Glomerular endothelial cell (primary cell): ENCODE measurements at places on chromosomes 1 and 21. TPM values are rescaled to one million over a fixed set of nuclear protein-coding genes. Genes with fewer than 3 reads are reported as not detected.

DNA sequence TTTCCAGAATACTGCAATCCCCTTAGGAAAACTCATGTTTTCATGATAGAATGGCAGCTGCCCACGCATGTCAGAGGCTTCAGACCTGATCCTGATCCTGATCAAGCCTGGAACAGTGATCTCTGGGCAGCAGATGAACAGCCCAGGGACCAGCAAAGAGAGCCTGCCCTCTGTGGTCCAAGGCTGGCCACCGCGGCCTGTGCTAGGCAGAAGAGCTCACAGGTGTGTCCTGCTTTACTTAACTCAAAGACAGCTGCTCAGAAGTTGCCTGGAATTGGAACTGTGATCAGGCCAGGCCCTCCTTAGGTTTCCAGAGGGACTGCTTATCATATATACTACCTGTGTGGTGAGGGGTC, 21.2 kb upstream of the BCAR3 start:
- no peak for DNase-seq

DNA sequence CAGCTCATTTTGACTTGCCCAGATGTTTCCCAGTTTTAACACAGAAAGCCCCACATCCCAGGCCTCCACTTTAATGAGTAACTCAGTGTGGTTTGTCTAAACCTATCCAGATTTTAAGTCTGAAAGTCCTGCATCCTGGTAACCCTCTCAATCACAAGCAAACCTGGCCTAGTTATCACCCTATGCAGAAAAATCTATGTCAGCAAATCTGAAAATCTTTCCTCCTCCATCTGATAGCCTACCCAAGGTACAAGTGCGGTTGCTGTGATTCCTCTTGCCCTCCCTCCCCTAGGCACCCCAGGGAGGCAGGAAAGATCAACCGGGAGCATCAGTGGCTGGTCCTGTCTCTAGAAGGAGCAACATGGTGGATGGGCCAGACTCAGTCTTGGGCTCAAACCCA, 163.7 kb downstream of the IGSF21 start:
- DNase-seq: no peak

GRCh38 chr1:162772571-162773154, 17.8 kb upstream of the HSD17B7 start:
- no peak for DNase-seq

GJA9 gene
- total RNA-seq: not detected in 2 replicates

- no peak for DNase-seq
Measured at GRCh38 chr21:44529011-44529421, 11.0 kb downstream of the KRTAP10-1 start.

PEF1 gene
- 83.4 and 97.8 TPM in 2 replicates for total RNA-seq

GRCh38 chr1:166470014-166470413, 303.2 kb upstream of the FAM78B start:
- no peak for DNase-seq

KIF26B gene
- total RNA-seq: 2.9 and 4.0 TPM in 2 replicates

TMEM61 gene
- total RNA-seq: not detected in 2 replicates

EPHA10 gene
- total RNA-seq: 0.47 TPM in 1 of 2 replicates, not detected in the other

DNA sequence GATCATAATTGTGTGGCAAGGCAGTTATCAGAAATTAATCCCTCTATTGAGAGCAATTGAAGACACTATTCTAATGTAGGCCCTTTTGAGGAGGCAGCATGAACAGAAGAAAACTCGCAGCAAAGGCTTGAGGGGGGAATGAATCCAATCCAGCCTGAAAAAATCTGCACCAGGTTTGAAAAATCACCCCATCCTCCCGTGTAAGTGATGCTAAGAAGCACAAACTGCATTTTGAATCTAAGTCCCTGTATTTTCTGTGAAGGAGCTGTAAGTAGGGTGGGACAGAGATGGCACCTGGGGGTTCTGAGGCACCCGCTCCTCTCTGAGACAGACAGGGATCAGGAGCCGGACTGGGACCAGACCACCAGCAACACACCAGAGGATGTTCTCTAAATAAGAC, at the start of gene CRB1:
Gene CRB1, plus strand, starts transcription at position 241 of the 400 bp plus-strand sequence. CDS start 161 bp downstream, outside the sequence.
- no peak for DNase-seq

ACTL8 gene
- total RNA-seq: not detected in 2 replicates

GRCh38 chr1:3992103-3992556, 92.1 kb upstream of the C1orf174 start:
- DNase-seq: no peak

SMCP gene
- total RNA-seq: not detected in 2 replicates

TFF3 gene
- 5.4 and 10.8 TPM in 2 replicates for total RNA-seq

GRCh38 chr1:62452951-62453350, 16.1 kb downstream of the USP1 start:
- DNase-seq: no peak

- no peak for DNase-seq
Measured at GRCh38 chr1:212928323-212929291, 21.7 kb upstream of the VASH2 start.

DNA sequence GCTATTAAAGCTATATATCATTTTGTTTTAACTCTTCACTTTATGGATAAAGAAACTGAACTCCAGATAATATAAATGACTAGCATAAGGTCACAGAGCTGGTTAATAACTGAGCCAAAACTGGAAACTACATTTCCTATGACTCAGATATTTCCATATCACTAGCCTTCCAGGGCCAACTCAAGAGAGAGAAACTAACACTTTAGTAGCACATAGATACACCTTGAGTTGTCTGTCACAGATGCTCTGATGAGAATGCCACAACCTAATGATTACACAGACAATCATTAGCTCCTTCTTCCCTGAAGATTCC, 40.7 kb downstream of the NME7 start:
- peak; percentile 39 for DNase-seq

SPRR2E gene
- not detected in 2 replicates for total RNA-seq

CHI3L2 gene
- not detected in 2 replicates for total RNA-seq

AADACL3 gene
- total RNA-seq: not detected in 2 replicates

GRCh38 chr1:234656944-234657654, 47.1 kb upstream of the IRF2BP2 start:
- peak; percentile 77 for DNase-seq

SPATA17 gene
- 0.58 TPM in 1 of 2 replicates, not detected in the other for total RNA-seq

ZNF683 gene
- total RNA-seq: not detected in 2 replicates

ERICH3 gene
- not detected in 2 replicates for total RNA-seq

- DNase-seq: no peak
Measured at GRCh38 chr1:105337420-105337819, 1587.7 kb downstream of the AMY1C start.

DNA sequence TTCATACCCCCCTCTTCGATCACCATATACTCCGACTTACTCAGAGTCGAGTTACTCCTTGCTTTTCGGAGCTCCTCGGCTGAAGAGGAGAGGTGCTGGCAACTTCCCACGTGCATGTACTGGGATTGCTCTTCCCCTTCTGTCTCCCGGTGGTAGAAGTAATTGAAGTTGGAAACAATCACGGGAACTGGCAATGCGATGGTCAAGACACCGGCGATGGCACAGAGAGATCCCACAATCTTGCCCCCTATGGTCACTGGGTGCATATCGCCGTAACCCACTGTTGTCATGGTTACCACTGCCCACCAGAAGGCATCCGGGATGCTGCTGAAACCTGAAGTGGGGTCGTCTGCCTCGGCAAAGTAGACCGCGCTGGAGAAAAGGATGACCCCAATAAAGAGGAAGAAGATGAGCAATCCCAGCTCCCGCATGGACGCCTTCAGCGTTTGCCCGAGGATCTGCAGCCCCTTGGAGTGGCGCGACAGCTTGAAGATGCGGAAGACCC, 1.5 kb downstream of the KCNA3 start:
- DNase-seq: no peak

DNA sequence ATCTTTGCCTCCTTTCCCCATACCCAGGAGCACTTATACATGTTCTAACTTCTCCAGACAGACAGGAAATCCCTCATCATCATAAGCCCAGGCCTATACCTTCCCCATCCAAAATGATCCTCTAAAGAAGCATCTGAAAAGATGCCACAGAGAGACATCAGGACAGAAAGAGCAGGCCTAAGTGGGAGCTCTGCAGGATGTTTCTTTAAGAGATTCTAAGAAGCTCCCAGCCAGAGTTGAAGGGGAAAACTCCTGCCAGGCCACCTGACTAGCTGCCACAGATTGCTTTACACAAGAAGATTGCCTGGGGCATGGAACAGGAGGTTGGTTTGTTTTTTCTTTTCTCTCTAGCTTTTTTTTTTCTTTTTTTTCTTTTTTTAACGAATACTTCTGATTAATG, 275.8 kb downstream of the VAV3 start:
- DNase-seq: no peak

- DNase-seq: no peak
Measured at GRCh38 chr1:54347955-54348699, 58.1 kb downstream of the SSBP3 start.

DNA sequence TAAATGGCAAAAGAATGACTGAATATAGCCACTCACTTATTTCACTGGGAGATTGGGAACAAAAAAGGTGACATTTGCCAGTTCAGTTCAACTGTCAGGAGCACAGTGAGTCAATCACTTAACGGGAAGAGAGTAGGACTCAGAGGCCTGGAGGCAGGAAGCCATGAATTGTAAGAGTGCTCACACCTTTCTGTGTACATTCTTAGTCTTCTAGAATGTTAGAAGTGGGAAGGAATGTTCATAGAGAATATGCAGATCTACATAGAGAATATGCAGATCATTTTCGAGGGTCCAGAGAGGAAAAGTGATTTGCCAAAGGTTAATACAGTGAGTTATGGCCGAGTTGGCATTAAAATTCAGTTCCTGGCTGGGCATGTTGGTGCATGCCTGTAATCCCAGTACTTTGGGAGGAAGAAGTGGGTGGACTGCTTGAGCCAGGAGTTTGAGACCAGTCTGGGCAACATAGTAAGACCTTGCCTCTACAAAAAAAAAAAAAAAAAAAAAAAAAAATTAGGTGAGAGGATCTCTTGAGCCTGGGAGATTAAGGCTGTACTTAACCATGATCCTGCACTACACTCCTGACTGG, 8.3 kb downstream of the IL20 start:
- no peak for DNase-seq

ZMYM1 gene
- 13.8 and 17.9 TPM in 2 replicates for total RNA-seq

GRCh38 chr1:194809665-194810064, 1623.3 kb upstream of the B3GALT2 start:
- no peak for DNase-seq

DNA sequence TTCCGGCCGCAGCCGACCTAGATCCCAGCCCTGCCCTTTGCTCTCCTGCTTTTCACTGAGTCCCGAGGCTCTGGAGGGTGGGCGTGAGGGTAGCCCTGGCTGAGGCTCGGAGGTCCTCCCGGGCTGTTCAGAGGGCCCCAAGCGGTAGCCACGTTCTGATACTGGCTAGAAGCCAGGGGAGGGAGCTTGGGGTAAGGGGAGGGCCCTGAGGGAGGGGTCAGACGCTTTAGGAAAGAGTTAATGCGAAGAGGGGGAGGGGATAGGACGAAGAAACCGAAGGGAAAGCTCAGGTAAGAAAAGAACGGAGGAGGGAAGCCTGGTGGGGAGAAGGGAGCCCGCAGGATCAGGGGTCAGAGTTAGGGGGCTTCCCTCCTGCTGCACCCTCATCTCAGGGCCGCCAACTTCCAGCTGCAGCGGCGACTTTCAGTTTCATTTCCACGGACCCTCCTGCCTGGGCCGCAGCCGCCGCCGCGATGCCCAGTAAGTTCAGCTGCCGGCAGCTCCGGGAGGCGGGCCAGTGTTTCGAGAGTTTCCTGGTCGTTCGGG, at the start of gene MOV10:
Gene MOV10, plus strand, starts transcription at position 220 of the 546 bp plus-strand sequence. Its CDS starts 254 bp downstream, at position 474.
- DNase-seq: no peak

DNA sequence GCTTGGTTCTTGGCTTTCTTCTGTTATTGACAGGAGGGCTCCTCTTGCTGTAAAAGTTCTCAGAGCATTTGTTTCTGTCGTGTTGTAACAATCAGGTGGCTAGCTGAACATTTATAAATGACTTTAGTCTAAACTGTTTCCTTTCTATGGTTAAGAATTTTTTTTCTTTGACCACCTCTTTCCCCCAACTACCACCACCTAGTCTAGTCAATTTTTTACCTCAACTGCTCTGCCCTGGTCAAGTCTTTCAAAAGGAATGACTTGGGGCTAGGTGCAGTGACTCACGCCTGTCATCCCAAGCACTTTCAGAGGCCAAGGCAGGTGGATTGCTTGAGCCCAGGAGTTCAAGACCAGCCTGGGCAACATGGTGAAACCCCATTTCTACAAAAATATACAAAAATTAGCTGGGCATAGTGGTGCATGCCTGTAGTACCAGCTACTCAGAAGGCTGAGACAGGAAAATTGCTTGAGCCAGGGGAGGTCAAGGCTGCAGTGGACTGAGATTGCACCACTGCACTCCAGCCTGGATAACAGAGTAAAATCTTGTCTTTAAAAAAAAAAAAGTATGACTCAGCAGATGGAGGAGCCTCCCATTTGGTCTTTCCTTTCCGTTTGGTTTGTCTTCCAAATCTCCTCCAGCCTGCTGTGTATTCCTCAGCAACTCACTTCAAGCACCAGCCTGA, 40.7 kb downstream of the MAP3K21 start:
- no peak for DNase-seq

- DNase-seq: no peak
Measured at GRCh38 chr1:183761871-183762270, 43.0 kb upstream of the RGL1 start.

NBPF10 gene
- 0.15 and 0.47 TPM in 2 replicates for total RNA-seq

GRCh38 chr1:150534002-150534401, 15.2 kb upstream of the ADAMTSL4 start:
- DNase-seq: no peak

GRCh38 chr1:239854922-239855321, 236.8 kb upstream of the FMN2 start:
- DNase-seq: no peak

- DNase-seq: peak; percentile 58
Measured at GRCh38 chr21:41121785-41122415, 46.1 kb upstream of the BACE2 start.

GRCh38 chr1:196160066-196160795, 448.0 kb downstream of the KCNT2 start:
- DNase-seq: no peak

GNG12 gene
- 156 and 190 TPM in 2 replicates for total RNA-seq

GRCh38 chr1:94808669-94809068, 11.5 kb upstream of the SLC44A3 start:
- no peak for DNase-seq

FAM3B gene
- total RNA-seq: not detected in 2 replicates

NPHP4 gene
- 7.5 and 12.1 TPM in 2 replicates for total RNA-seq

TBX15 gene
- not detected in 2 replicates for total RNA-seq

CD247 gene
- total RNA-seq: not detected in 2 replicates

DNA sequence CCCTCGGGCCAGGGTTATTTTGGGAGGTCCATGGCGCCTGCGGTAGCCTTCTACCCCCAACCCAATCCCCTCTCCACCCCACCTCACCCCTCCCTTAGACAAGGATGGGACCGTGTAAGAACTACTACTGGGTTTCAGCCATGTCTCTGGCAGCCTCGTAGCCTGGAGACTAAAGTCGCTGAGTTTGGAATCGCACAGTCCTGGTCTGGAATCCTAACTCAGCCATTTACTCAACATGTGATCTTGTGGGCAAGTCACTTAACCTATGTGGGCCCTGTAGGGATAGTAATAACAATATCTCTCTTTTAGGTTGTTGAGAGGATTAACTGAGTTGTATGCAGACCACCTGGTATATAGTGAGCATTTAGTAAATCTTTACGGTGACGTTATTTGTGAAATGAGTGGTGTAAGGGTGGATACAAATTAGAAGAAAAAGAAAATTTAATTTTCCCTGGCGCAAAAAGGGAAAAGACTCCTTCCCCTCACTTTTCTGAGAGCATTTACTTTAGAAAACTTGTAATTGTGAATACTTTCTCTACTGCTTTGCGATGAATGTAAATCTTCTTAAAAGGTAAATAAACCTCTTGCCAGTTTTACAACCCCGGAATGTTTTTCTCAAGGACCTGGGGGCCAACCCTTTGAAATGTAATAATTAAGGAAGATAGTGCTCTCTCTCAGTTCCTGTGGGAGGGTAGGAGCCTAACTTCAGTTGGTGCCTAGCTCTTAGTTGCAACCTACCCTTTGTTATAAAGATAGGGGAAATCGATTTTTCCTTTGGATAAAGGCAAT, 615 bp upstream of the MRPS15 start:
- no peak for DNase-seq
